ENCODE measurements at places on chromosomes 16 and 17. TPM values are rescaled to one million over a fixed set of nuclear protein-coding genes. Genes with fewer than 3 reads are reported as not detected.

- no peak for DNase-seq
Observed at GRCh38 chr16:69095193-69095592, 10.3 kb upstream of the HAS3 start.

DNA sequence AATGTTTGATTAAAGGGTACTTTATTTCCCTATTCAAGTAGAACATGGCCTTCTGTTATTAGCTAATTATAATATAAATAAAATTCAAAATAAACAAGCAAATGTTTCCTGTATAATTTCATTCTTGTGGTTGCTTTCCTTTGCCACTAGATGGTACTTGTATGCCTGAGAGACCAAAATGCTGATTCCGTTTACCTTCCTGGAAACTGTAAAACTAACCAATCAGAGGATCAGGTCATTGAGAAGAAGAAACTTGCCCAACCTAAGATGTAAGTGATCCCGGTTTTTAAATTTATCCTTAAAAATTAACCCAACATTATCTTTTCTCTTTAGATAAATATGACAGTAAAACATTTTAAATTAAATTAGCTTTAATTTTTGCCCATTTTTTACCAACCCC, 8.1 kb upstream of the ABCA5 start:
- DNase-seq = no peak

The C17orf50 gene
- total RNA-seq = not detected

The LPO gene
- not detected for total RNA-seq

DNA sequence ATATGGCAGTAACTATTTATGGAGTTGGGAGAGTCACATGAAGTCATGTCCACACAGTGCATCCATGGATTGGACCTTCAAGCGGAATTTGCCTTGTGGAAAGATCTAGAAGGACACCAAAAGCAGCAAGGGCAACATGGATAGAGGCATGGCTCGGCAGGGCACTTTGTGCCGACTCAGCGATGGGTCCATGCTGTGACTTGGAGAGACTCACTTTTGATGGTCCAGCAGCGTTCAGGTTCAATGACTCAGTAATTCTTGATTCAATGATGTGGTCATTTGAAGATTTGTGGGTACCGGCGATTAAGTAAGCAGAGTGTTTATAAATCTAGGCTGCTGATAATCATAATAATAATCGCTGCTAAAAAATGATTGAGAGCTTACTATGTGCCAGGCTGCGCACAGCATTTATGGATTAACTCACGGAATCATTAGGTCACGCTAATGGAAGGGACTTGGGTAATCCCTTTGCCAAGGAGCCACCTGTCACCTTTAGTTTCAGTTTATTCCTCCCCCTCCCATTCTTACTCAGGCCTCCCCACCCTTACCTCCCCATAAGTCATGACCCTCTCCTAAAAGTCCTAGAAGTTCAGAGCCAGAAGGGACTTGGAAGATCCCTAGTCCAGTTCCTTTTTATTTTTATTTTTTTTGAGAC, 127.5 kb upstream of the CRHR1 start:
- DNase-seq = no peak

The ACSF3 gene
- 30.8 TPM for total RNA-seq

The ABCC11 gene
- not detected for total RNA-seq

- no peak for DNase-seq
Observed at GRCh38 chr16:65120831-65121721, 787 bp downstream of the CDH11 start.

The ZC3H18 gene
- 45.9 TPM for total RNA-seq

The TK2 gene
- total RNA-seq = 17.1 TPM

- no peak for DNase-seq
Observed at GRCh38 chr17:44257815-44258760, 9.8 kb downstream of the SLC4A1 start.

DNA sequence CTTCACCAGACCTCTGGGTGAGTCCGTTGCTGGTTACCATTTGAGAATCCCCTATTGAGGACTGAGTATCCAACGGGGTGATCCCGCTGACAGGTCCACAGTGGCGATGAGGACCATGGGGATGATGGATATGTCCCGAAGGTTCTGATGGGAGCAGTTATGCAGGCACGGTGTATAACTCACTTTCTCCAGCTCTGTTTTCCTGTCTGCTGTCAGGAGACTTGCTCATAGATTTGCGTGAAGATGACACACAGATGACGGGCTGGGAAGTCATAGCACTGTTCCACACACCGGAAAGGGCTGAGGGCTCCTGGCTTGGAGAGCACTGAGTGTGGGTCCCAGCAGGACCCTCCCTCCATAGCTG, 22.2 kb upstream of the ADCY7 start:
- DNase-seq = no peak

The PERCC1 gene
- not detected for total RNA-seq

The C16orf54 gene
- 0.18 TPM for total RNA-seq

DNA sequence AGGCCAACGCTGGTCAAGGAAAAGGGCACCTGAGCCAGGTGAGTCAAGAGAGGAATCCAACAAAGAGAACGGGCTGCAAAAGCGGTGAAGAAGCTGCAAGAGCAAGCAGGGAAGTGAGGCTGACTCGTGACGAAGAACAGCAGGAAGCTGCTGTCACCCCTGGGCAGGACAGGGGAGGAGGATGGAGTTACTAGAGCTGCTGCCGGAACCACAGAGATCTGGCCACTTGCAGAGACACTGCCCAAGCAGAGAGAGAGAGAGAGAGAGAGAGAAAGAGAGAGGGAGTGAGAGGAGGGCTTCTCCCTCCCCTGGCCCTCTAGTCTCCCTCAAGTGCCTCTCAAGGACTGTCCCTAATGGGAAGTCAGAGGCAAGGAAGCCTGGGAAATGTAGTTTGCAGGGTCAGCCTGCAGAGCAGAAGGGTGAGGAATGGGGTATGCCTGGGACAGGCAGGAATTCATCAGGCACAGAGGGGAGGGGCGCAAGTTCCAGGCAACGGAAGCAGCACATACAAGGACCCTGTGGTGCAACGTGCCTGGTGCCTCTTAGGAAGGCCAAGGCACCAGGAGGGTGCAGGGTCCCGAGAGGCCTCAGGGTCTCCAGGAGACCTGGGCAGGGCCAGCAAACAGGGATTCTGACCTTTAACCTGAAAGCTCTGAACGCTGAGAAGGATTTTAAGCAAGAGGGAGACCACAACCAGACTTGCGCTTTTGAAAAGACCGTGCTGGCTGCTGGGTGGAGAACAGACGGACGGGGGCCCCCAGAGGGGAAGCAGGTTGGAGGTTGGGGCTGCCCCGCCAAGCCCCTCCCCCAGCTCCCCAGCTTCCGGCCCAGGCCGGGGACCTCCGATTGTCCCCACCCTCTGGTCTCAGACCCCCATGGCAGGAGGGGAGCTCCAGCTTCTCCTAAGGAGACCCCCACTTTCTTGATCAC, 45.8 kb upstream of the CIBAR2 start:
- no peak for DNase-seq

The TP53I13 gene
- 123 TPM for total RNA-seq

DNA sequence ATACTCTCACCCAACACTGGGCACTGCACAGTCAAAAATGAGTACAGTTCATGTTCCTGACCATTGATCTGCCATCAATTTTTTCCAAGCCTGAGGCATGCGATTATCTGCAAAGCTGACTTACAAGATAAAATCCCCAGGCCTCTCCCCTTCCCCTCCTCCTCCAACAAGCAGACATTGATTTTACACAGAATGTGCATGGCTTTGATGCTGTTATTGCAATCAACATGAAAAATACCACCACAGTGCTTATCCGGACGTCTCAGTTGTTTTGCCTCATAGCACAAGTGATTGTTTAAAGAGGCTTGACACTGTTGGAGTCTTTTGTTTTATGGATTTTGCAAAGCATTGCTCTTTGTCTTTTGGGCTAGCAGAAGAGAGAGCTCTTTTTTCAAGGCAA, 163.8 kb downstream of the TOX3 start:
- no peak for DNase-seq

GRCh38 chr17:68611353-68612208, 10.4 kb upstream of the FAM20A start:
- DNase-seq = no peak

DNA sequence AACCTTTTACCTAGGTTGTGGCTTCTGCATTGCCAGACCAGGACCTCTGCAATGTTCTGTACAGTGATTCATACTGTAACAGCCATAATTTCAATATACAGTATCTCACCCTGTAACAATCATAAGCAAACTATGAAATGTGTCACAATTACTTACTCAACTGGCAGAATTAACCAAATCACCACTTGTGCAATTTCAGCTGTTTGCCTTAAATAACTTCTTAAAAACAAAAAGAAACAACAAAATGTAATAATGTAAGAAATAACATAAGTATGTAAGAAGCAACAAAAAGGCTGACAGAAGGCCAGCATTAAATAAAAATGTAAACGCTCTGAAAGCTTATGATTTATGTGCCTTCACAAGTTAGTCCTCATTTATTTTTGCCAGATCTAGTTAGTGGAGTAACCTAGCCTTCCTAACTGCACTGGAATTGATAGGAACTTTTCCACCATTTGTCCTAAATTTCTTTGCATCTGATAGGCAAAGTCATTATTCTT, 96.9 kb downstream of the SKAP1 start:
- DNase-seq = peak; percentile 42

- no peak for DNase-seq
Observed at GRCh38 chr17:17577373-17577772, 14.1 kb downstream of the PEMT start.

The GCGR gene
- 1.6 TPM for total RNA-seq

DNA sequence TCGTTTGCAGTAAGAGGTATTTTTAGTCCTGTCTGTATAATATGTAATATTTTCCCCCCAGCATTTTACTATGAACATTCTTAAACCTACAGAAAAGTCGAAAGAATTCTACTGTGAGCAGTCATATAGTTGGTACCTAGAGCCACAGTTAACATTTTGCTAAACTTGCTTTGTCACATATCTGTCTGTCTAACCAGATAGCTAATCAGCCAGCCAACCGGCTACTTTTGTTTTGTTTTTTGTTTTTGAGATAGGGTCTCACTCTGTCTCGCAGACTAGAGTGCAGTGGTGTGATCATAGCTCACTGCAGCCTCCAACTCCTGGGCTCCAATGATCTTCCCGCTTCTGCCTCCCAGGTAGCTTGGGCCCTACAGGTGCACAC, 73.3 kb downstream of the ABCC1 start:
- no peak for DNase-seq

DNA sequence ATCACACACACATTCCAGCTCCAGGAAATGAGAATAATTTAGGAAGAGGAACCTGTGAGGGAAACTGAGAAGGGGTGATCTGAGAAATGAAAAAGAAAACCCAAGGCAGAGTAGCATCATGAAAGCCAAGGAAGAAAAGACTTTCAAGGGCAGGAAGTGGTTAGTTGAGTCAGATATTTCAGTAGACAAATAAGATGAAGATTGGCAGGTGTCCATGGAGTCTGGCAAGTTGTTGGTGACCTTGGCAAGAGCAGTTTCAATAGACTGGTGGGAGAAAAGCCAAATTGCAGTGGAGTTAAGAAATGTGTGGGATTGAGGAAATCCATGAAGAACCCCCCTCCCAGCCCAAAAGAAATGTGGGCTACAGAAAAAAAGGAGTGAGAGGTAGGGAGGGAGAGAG, 10.7 kb downstream of the GNAO1 start:
- no peak for DNase-seq

The TUFM gene
- 231 TPM for total RNA-seq

GRCh38 chr16:80996688-80997138, 10.0 kb downstream of the CMC2 start:
- DNase-seq = no peak

The NPIPA2 gene
- total RNA-seq = 3.9 TPM

- no peak for DNase-seq
Observed at GRCh38 chr17:78105551-78105950, 23.0 kb downstream of the TMC6 start.

The OR2C1 gene
- total RNA-seq = not detected

GRCh38 chr16:87196661-87197060, 120.5 kb downstream of the C16orf95 start:
- no peak for DNase-seq

DNA sequence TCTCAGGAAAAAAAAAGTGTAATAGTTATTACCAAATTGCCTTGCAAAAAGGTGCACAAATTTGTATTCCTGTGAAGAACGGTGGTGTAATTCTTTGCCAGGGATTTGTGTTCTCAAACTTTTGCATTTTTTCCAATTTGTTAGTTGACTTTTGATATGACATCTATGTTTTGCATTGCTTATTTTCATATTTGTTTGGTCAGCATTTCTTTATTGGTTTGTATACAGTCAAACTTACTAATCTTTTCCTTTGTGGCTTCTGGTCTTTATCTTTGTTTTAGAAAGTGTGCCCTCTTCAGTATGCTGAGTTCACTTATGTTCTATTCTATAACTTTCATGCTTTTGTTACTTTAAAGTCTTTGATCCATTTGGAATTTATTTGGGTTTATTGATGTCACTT, 226.2 kb upstream of the ZFHX3 start:
- DNase-seq = no peak

The CES5A gene
- total RNA-seq = not detected

GRCh38 chr17:8821446-8822105, 22.4 kb upstream of the MFSD6L start:
- DNase-seq = no peak

The NOMO2 gene
- 293 TPM for total RNA-seq

Data from Panc1 (cell line).